ENCODE measurements at places on chromosomes 16 and 17.

DNA sequence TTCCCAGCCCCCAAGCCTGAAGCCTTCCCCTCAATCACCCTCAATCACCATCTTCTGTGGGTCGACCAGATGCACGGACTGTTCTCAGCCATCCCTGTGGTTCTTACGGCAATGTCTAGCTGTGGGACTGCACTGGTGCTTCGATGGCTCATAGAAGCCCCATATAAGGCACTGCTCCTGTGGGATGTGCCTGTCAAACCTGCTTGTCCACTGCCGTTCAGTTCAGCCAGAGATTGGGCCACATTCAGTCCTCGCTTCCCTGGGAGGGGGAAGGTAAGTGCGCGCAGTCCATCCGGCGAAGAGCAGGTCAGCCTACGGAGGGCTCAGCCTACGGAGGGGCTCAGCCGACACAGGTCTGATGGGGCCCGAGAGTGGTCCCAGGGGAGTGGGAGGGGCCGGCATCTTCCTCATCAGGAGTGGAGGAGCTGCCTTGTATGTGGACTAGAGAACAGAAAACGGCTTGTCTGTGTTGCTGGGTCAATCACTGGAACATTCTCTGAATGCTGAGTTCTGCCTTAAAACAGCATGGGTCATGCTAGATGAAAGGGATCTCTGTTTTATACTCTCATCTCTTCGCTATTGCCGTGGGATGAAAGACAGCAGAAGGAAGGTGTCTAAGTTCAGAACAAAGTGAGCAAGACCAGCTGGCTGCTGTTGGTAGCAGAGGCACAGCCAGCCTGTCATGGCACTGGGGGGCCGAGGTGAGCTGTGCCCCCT is at the start of gene CARD14:
Gene CARD14 (plus strand): TSS at position 247 of the 717 bp plus-strand sequence. CDS start 11,409 bp downstream, outside the sequence.
- DNase-seq: no peak

- DNase-seq: no peak
Measured at GRCh38 chr17:1154704-1155103, 25.1 kb downstream of the ABR start.

GRCh38 chr16:72609933-72610332 is 438.0 kb upstream of the PMFBP1 start:
- no peak for DNase-seq

- no peak for DNase-seq
Measured at GRCh38 chr17:31309556-31309955, 4.3 kb downstream of the EVI2B start.

DNA sequence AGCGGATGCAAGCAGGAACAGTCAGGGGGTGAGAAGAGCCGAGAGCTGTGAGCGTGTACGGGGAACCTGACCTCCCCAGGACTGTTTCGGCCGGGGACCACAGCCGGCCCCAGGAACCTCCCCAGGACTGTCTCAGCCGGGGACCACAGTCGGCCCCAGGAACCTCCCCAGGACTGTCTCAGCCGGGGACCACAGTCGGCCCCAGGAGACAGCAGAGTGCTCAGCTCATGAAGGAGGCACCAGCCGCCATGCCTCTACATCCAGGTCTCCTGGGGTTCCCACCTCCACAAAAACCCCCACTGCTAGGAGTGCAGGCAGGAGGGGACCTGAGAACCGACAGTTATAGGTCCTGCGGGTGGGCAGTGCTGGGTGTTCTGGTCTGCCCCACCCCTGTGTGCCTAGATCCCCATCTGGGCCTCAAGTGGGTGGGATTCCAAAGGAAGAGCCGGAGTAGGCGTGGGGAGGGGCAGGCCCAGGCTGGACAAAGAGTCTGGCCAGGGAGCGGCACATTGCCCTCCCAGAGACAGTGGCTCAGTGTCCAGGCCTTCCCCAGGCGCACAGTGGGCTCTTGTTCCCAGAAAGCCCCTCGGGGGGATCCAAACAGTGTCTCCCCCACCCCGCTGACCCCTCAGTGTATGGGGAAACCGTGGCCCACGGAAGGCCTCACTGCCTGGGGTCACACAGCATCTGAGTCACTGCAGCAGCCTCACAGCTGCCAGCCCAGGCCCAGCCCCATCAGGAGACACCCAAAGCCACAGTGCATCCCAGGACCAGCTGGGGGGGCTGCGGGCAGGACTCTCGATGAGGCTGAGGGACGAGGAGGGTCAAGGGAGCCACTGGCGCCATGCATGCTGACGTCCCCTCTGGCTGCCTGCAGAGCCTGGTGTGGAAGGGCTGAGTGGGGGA is 4.3 kb downstream of the RHBDF1 start:
- no peak for DNase-seq

- no peak for DNase-seq
Measured at GRCh38 chr16:78566397-78567073, 467.1 kb downstream of the WWOX start.

Data from cerebellar nuclear complex (tissue), 1 donor.